Aorta (tissue), 5 donors: ENCODE measurements at places on chromosomes 1 and 21. TPM values are rescaled to one million over a fixed set of nuclear protein-coding genes. Genes with fewer than 3 reads are reported as not detected.
A peak's percentile ranks its signal among the peaks of the same experiment; 100 is the strongest.

GRCh38 chr1:180208264-180208663, 21.8 kb upstream of the LHX4 start:
- DNase-seq, result peak; percentile 29
- no peak overlapping the region for H3K27ac ChIP-seq
- H3K4me1 ChIP-seq, result no peaks in the 10 kb centered on the region
- H3K4me3 ChIP-seq, result no peak overlapping the region

DNA sequence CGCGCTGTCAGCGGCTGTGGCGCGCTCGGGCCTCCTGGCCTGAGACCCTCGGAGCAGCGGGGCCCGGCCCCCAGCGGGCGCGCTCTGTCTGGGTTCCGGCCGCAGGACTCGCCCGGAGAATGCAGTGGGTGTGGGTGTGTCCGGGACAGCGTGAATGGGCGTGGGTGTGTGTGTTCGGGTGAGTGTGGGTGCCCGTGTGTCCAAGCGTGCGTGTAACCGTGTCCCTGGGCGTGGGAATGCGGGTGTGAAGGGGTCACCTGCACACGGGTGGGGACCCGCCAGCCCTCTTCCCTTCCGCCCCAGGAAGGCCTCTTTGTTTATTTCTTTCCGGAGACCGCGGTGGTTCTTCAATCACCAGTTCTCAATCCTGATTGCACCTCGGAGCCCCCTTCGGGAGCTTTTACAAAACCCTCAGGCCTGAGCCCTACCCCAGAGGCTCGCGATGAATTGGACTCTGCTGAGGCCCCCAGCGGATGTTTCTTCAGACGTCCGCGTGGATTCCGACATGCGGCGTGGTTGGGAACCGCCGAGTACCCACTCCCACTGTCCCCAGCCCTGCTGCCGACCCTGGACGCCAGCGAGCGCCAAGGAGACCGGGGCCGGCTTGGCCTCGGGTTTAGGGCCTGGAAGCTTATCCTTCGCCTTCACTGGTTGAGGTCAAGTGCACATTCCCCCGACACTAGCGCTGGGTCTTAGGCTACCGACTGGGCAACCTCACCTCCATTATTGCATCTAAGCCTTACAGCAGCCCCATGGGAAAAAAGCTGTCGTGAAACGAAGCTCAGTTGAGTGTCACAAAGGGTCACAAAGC, 19.3 kb downstream of the SERTAD4 start:
- H3K4me1 ChIP-seq, result no peaks in the 10 kb centered on the region
- H3K4me3 ChIP-seq, result peak overlapping the region; percentile 35
- DNase-seq, result no peak
- no peaks in the 10 kb centered on the region for H3K27me3 ChIP-seq
- H3K36me3 ChIP-seq, result no peaks in the 10 kb centered on the region
- H3K27ac ChIP-seq, result no peak overlapping the region

DNA sequence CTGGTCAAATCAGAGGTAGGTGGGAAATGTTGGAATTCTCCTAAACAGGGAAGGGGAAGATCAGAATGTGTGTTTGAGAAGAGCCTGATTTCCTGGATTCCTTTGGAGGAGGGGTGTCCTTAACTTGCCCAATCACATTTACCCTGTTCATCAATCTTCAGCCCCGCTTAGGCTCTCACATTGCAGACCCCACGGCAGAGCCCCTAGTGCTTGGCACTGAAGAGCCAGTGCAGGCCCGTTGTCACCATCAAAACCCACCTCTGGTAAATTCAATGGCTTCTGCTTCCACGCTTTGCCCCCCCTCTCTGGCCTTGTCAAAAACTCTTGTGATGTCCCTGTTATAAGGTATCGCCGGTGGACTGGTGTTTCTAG, 2.3 kb downstream of the AGPAT3 start:
- H3K4me1 ChIP-seq, result no peaks in the 10 kb centered on the region
- H3K27ac ChIP-seq, result no peak overlapping the region
- no peaks in the 10 kb centered on the region for H3K27me3 ChIP-seq
- no peaks in the 10 kb centered on the region for H3K36me3 ChIP-seq
- no peak overlapping the region for H3K4me3 ChIP-seq

GRCh38 chr1:190936337-190936736, 458.7 kb upstream of the BRINP3 start:
- no peak for DNase-seq
- H3K4me3 ChIP-seq, result no peak overlapping the region
- H3K27ac ChIP-seq, result no peak overlapping the region
- H3K27me3 ChIP-seq, result no peaks in the 10 kb centered on the region
- no peaks in the 10 kb centered on the region for H3K4me1 ChIP-seq

GRCh38 chr1:33753087-33753856, 110.6 kb upstream of the HMGB4 start:
- DNase-seq, result no peak
- no peak overlapping the region for H3K27ac ChIP-seq

- H3K4me1 ChIP-seq, result no peaks in the 10 kb centered on the region
- no peaks in the 10 kb centered on the region for H3K36me3 ChIP-seq
- no peaks in the 10 kb centered on the region for H3K27me3 ChIP-seq
- no peak overlapping the region for H3K27ac ChIP-seq
These were observed 128.1 kb upstream of the ZNF648 start for GRCh38 chr1:182189535-182190066.

DNA sequence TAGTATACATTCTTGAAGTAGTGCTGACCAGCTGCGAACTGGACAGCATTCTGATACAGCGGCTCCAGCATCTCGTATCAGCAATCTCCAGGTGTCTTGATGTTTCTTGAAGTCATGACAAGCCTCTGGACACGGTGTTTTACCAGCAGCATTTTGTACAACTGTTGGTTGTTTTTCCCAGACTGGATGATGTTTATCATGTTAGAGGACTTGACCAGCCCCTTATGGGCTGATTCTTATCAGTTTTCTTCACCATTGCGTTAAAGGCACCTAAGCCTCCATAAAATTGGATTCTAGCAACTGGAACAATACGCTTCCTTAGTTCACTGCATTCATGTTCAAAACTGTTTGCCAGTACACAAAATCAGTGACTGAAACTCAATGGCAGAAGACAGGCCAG, 29.1 kb downstream of the CACHD1 start:
- H3K4me3 ChIP-seq, result no peak overlapping the region
- H3K27ac ChIP-seq, result no peak overlapping the region
- no peaks in the 10 kb centered on the region for H3K27me3 ChIP-seq
- no peaks in the 10 kb centered on the region for H3K36me3 ChIP-seq

DNA sequence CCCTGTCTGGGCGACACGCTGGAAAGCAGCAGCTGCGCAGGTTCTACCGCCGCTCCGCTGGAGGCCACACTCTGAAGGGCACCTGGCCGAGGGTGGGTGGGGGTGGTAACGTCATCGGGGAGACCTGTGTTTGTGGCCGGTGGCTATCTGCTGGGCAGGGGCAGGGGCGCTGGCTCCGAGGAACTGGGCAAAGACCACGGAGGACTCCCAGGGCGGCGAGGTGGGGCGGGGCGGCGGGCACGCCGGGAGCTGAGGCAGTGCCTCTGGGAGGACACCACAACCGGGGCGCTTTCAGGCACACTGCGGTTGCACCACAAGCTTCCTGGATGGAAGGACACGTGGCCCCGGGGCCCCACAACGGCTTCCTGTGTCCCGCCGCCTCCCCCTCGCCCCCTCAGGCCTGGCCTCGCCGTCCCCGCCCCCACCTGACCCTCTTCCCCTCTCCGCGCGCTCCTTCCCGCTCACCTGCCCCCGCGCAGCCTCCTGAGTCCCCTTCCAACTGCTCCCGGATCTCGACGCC, 3.3 kb upstream of the DENND2D start:
- H3K4me3 ChIP-seq, result peak overlapping the region; percentile 46
- H3K27me3 ChIP-seq, result no peaks in the 10 kb centered on the region
- no peaks in the 10 kb centered on the region for H3K4me1 ChIP-seq

The HES5 gene
- 0.36 TPM for total RNA-seq

The CDCA8 gene
- 0.71 TPM for total RNA-seq

The SYNJ1 gene
- 27.4 TPM for total RNA-seq
